Esophagus muscularis mucosa (tissue), 4 donors: ENCODE measurements at places on chromosomes 4 and X. TPM values are rescaled to one million over a fixed set of nuclear protein-coding genes. Genes with fewer than 3 reads are reported as not detected.

DNA sequence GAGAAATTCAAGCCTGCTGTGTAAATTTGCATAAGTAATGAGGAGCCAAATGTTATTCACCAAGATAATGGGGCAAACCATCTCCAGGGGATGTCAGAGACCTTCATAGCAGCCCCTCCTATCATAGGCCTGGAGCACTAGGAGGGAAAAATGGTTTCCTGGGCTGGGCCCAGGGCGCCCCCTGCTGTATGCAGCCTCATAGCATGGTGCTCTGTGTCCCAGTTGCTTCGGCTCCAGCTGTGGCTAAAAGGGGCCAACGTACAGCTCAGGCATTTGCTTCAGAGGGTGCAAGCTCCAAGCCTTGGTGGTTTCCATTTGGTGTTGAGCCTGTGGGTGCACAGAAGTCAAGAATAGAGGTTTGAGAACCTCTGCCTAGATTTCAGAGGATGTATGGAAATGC is 859.3 kb downstream of the RPA4 start:
- no peaks in the 10 kb centered on the region for H3K4me1 ChIP-seq
- no peak overlapping the region for H3K4me3 ChIP-seq
- no peak overlapping the region for H3K27ac ChIP-seq
- H3K36me3 ChIP-seq = no peaks in the 10 kb centered on the region
- no peaks in the 10 kb centered on the region for H3K27me3 ChIP-seq

Gene CXCL1
- not detected for total RNA-seq

DNA sequence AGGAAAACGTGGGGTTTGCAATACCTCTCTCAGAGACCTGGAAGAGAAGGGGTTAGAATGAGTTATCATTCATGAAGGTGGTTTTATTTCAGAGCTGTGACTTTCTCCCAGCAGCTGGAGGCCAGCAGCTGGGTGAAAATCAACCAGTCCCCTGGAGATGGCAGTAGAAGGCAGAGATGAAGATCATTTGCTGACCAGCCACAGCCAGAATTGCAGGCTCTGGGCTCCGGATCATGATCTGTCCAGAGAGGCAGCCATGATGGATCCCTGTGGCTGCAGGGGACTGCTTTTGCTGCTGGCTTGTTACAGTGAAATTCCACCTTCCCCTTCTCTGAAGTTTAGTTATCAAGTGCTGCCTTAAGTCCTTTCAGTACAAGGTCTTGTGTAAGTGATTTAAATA is 46.9 kb upstream of the TAB3 start:
- no peaks in the 10 kb centered on the region for H3K36me3 ChIP-seq
- no peaks in the 10 kb centered on the region for H3K27me3 ChIP-seq
- no peak overlapping the region for H3K27ac ChIP-seq
- H3K4me3 ChIP-seq = no peak overlapping the region

- H3K4me3 ChIP-seq = no peak overlapping the region
- no peaks in the 10 kb centered on the region for H3K27me3 ChIP-seq
- no peaks in the 10 kb centered on the region for H3K36me3 ChIP-seq
- no peak overlapping the region for H3K27ac ChIP-seq
- no peak for DNase-seq
- H3K4me1 ChIP-seq = no peaks in the 10 kb centered on the region
Measured at GRCh38 chr4:61740886-61741285, 540.8 kb downstream of the ADGRL3 start.

DNA sequence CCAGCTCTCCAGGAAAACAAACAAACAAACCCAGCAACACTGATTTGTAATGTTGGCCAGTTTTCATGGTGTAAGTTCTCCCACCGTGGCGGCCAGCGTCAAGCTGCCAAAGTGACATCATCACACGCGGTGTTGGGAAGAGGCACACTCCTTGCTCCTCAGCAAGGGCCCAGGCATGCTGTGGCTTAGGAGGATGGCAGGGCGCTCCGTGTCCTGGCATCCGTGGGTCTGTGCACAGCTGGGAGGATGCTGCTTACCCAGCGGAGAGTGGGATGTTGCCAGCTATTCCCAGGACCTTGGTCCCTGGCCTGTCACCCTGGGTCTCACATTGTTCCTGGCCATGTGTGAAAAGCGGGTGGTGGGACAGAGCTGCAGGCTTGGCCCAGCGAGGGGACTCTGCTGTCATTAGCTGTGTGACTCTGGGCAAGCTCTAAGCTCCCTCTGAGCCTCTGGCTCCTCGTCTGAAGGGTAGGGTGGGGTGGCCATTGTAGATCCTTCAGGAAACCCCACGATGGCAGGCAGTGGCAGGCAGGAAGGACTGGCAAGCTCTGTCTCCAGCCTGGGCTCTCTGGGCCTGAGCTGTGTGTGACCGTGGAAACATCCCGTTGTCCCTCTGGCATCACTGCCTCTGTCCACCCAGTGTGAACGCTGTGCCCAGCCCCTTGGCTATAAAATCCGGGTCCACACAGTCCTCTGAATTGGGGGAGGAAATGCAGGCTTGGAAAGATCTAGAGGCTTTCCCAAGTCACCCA is 10.8 kb downstream of the PSAPL1 start:
- no peaks in the 10 kb centered on the region for H3K36me3 ChIP-seq
- H3K4me3 ChIP-seq = no peak overlapping the region
- no peaks in the 10 kb centered on the region for H3K27me3 ChIP-seq
